Stimulated activated CD4-positive, alpha-beta T cell treated with anti-CD3 and anti-CD28 coated beads, Interleukin-15, amount 100 ng/mL, for 24 hours (primary cell): ENCODE measurements at places on chromosomes 11 and 22.
A peak's percentile ranks its signal among the peaks of the same experiment; 100 is the strongest.

DNA sequence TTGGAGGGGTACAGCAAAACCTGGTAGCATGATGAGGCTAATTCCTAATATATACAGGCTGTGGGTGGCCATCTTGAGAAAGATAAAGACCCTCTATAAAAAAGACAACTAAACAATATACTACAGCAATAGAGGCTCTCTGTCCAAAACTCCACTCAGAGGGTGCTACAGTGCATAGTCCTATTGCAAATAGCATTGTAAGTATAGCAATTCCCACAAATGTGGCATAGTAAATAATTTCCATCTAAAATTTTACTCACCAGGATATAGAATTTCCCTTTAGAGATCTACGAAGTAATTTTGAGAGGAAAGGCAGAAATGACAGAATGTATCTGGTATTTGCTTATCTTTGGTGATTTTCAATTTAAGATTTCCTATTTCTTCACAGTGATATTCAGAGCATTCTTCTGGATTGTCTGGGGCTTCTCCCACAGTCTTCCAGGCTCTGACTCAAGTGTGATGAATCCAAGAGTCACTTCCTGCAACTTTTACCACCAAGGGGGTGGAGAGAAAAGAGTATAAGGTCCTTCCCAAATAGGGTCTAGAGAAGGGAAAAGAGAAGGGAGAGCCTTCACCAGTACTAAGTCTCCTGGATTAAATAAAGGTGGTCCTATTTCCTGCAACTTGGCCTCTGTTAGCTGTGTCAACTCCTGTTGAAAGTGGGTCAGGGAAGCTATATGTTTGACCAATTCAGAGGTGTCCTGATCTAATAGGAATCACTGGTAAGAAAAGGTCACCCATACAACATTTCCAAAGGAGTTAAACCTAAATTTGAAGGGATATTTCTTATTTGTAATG is 1054.7 kb upstream of the CNTN5 start:
- DNase-seq = no peak

- DNase-seq = no peak
Observed at GRCh38 chr11:44531116-44531504, 34.4 kb upstream of the CD82 start.

- DNase-seq = peak; percentile 51
Observed at GRCh38 chr11:63614136-63614671, at the start of gene PLAAT3. Gene PLAAT3, minus strand, starts transcription at chr11:63614433. Its CDS starts 419 bp downstream, at chr11:63614014.

DNA sequence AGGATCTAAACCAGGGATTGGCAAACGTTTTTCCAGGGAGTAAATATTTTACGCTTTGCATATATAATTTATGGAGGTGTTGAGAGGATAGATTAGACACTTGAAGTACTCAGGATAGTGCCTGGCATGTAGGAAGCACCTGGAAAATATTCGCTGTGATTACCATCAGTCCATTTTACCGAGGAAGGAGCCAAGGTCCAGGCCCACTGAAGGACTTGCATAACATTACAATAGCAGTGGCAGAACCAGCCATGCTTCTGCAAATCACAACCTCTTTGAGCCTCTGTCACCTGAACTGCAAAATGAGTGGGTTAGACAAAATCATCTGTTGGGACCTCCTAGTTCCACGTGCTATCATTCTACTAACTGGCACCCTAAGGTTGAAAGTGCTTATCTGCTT is 5.4 kb downstream of the FUT4 start:
- DNase-seq = no peak

GRCh38 chr22:22111267-22111751 is 128.7 kb upstream of the TOP3B start:
- DNase-seq = peak; percentile 64

GRCh38 chr22:25759825-25760231 is 17.8 kb downstream of the MYO18B start:
- DNase-seq = no peak

DNA sequence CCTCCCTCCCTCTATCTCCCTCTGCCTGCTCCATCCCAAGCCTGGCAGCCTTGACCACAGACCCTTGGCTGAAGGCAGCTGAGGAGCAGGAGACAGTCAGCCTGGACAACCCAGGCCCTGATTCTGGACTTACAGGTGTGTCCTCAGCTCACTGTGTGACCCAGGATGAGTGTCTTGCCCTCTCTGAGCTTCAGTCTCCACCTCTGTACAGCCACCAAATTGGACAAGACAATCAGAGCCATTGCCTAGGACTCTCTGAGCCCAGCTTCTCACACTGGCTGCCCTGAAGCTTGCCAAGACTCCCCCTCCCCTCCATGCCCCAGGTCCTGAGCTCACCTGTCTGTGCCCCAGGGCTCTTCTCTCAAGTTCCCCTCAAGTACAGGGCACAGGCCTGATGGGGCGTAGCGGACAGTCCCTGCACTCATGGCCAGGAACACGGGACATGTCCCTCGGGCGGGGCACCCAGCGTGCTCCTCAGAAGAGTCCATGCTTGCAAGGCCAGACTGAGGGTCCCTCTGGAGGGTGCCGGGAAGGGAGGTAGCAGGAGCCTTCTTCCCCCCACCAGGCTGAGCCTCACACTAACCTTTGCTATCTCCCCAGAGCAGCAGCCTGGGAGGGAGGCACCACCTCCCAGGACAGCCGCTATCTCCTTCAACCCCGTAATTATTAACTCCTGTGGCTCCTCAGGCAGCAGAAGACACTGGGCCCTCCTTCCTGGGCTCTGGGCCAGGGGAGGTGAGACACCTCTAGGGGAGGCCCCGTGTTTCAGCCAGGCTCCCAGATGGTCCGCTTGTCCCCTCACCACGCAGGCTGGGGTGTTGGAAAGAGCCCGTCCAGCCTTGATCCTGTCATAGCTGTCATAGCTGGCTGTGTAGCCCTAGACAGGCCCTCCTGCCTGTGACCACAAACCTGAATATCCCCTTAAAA is 2.6 kb upstream of the RAB3IL1 start:
- DNase-seq = no peak

DNA sequence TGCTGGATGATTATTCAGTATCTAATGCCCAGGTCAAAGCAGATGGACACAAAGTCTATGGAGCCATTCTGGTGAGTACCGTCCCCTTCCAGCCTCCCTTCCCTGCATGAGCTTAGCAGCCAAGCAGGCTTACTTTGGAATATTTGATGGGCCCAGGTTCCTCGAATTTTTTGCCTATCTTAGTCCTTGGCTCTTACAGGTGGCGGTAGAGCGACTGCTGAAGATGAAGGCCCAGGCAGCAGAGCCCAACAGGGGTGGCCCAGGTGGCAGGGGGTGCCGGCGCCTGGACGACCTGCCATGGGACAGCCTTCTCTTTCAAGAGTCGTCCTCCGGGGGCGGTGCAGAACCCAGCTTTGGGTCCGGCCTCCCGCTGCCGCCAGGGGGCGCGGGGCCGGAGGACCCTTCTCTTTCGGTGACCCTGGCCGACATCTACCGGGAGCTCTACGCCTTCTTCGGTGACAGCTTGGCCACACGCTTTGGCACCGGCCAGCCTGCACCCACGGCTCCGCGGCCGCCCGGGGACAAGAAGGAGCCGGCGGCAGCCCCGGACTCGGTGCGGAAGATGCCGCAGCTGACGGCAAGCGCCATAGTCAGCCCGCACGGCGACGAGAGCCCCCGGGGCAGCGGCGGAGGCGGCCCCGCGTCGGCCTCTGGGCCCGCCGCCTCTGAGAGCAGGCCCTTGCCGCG is 741 bp upstream of the TMEM179B start:
- DNase-seq = peak; percentile 90

- DNase-seq = peak; percentile 19
Observed at GRCh38 chr22:26894766-26895485, 237.5 kb downstream of the MIAT start.

GRCh38 chr22:19429950-19430889 is 1.3 kb downstream of the HIRA start:
- DNase-seq = peak; percentile 55

GRCh38 chr11:129247135-129247534 is 55.0 kb upstream of the ARHGAP32 start:
- no peak for DNase-seq

DNA sequence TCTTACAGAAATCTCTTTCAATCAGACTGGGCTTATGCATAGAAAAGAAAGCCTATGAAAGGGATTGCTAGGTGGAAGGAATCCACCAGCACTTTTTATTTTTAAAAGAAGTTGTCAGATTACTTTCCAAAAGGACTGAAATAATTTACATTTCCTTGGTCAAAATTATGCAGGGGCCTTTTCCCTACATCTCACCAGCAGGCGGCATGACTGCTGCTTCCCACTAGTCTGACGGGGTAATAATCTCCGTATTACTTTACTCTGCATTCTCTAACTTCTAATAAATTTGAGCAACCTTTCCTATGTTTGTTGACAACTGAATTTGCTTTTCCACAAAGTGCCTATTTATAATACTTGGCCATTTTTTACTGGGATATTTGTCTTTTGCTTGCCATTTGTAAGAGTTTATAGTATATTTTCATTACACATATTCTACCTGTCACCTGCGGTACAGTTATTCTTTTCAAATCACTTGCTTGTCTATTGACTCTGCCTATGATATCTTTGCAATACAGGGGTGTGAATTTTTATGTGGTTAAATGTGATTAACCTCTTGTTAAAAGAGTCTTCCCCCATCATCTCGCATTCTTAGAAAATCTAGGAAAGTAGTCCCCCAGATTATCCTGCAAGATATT is 51.9 kb upstream of the USP47 start:
- DNase-seq = peak; percentile 34

DNA sequence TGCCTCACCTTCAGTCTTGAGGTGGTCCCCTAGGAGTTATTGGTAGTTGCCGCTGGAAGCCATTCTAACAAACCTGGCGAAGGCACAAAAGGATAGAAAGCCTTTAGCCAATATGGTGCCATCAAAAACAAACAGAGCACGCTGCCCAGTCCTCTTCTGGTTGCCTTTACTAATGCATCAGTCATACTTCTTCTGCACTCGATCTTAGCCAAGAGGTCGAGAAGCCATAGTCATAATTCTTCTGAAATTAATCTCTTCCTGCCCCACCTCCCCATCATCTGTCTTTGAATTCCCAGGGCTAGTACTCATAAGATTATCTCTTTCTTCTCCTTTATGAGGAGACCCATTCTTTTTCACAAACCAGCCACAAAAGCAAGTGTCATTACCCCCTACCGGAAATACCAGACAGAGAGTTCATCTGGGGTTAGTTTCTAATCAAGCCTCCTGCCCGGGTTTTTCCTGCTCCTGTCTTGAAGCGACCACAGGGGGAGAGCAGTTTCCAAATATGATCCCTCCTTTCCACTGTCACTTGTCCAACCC is 21.4 kb upstream of the EHF start:
- DNase-seq = no peak

DNA sequence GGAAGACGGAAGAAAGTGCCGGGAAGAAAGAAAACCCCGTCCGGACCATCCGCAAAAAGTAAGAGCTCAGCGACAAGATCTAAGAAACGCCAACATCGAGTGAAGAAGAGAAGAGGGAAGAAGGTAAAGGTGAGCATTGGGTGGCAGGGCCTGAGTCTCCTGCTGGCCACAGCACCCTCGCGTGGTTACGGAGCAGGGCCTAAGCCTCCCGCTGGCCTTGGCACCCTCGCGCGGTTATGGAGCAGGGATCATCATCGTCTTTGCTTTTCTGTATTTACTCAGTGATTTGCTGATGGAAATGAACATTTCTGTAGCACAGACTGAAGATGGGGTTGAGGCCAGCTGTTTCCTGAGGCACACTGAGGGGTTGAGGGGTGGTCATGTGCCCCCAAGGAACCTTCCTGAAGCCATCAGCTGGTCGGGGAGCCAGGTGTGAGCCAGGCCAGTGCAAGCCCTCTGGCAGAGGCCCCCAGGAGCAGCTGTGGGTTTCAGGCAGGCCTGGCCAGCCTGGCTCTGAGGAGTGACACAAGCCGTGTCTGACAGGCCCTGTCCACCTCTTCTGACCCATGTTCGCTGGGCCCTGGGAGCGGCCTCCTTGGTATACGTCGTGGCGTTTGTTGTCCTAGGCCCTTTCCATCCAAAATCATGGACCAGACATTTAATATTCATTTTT is 14.0 kb downstream of the IRF7 start:
- DNase-seq = no peak

- DNase-seq = no peak
Observed at GRCh38 chr22:38035530-38035885, 21.7 kb upstream of the PICK1 start.

- no peak for DNase-seq
Observed at GRCh38 chr22:36544107-36544620, 15.2 kb upstream of the EIF3D start.

GRCh38 chr11:124877910-124878758 is 12.9 kb downstream of the ROBO3 start:
- DNase-seq = no peak

DNA sequence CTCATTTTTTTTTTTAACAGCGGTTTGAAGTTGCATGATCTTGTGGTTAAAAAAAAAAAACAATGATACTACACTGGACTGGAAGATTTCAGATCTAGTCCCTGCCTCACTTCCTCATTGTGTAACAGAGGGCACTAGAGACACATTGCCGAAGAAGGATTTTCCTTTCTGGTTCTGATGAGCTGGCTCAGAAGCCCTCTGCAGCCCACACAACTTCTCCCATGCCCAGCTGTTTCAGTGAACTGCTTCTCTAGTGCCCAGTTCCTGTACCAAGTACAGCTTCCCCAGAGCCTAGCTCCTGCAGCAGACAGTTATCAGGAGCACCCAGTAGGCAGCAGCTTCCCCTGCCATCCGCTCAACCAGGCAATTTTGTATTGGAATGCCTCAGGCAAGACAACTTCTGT is 29.5 kb upstream of the ANO5 start:
- DNase-seq = no peak

GRCh38 chr11:117618982-117619355 is 178.0 kb downstream of the DSCAML1 start:
- DNase-seq = no peak

GRCh38 chr11:102966011-102966410 is 10.5 kb upstream of the MMP13 start:
- no peak for DNase-seq

- no peak for DNase-seq
Observed at GRCh38 chr11:69164824-69165223, 9.1 kb downstream of the SMIM38 start.

DNA sequence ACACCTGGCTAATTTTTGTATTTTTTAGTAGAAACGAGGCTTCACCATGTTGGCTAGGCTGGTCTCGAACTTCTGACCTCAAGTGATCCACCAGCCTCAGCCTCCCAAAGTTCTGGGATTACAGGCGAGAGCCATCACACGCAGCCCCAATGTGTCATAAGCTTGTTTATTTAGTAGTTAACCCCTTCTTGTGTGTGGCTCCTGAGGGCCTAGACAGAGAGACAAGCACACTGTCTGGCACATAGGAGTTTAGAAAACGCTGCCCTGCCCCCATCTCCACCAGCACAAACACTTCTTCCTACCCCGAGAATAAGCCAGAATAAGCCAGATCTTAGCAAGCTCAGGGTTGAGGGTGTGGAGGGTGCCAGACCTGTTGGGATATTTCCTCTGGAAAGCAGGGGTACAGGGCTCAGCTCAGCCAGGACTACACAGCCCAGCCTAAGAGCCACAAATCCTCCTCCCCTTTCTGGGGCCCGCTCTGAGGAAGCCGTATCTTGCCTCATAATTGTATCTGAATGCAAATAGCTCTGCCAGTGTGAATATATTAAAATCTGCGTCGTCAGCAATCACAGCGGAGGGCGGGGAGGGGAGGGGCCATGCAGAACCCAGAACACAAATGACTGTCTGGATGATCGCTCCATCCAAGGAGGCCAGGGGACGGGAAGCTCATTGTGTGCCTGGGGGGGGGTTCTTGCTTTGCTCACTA is 247.3 kb downstream of the MN1 start:
- no peak for DNase-seq

GRCh38 chr11:34827228-34827627 is 89.0 kb downstream of the APIP start:
- no peak for DNase-seq
